ENCODE measurements at places on chromosomes 5 and 9. TPM values are rescaled to one million over a fixed set of nuclear protein-coding genes. Genes with fewer than 3 reads are reported as not detected.

FCN2 gene
- not detected for total RNA-seq

BOD1 gene
- total RNA-seq, result 63.9 TPM

TRIM36 gene
- total RNA-seq, result 0.53 TPM

ARAP3 gene
- total RNA-seq, result 3.9 TPM

PCDHGC4 gene
- total RNA-seq, result 3.2 TPM

DMRT3 gene
- not detected for total RNA-seq

RXFP3 gene
- not detected for total RNA-seq

Measured in aortic smooth muscle cell (primary cell).